Ammon's horn (tissue), 1 donor: ENCODE measurements at places on chromosomes 4 and X.

DNA sequence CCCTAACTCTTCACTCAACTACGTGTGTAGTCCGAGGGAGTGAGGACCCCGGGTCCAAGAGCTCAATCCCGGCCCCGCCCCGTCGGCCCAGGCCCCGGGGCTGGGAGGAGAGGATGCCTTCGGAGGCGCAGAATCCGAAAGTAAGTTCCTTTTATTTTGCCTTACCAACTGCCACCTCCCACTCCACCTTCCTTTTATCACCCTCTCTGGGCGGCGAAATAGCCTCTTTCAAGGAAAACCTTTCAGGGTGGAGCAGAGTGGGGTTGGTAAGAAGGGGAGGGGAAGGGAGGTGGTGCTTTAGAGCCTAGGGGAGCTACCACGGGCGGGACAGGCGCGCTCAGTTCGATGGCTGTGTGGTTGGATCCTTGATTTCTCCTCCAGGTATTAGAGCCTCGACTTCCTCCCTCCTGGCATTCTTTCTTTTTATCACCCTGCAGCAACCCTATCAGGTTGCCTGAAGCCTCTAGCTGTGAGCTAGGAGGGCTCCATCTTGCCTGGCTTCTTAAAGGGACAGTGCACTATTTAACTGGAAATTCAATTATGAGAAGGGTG is 191.2 kb downstream of the RRAGB start:
- peak; percentile 20 for DNase-seq

GRCh38 chr4:140238351-140239056 is 84.5 kb upstream of the MAML3 start:
- DNase-seq = peak; percentile 72

- DNase-seq = no peak
Observed at GRCh38 chr4:102564399-102565059, 63.4 kb downstream of the NFKB1 start.

DNA sequence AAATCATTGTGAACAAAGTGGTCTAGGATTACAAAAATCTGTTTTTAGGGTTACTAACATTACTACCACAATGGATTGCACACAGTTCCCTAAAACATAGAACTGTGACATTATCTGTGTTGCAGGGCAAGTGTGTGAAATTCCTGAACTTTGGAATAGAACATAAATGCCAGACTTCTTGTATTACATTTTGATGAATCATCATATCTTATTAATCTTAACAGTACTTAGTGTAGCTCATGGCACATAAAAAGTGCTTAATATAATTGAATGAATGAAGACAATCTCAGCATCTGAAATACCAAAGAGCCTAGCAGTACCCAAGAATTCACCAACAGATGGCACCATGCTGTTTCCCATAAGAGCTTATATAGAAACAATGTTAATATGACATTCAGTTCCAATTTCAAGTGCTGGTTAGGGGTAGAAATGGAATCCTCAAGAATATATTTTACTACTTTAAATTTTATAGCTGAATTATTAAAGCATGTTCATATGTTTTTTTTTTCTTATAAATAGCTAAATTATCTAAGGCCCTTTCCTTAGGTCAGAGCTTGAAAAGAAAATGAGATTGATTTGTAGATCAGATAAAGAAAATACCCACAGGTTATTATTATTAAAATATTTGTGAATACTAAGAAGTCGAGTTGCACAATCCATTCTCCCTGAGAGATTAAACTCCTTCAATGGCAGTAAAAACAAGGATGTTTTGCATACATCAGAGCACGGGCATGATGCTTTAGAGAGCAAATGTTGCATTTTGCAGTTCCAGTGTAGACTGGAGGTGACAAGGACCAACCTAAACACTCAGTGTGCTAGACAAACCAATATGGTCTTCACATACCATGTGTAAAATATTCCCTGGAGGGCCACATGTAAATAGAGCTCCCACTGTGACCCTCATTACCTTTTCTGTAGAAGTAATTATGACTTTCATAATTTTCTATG is 25.7 kb upstream of the SHISA3 start:
- peak; percentile 75 for DNase-seq

DNA sequence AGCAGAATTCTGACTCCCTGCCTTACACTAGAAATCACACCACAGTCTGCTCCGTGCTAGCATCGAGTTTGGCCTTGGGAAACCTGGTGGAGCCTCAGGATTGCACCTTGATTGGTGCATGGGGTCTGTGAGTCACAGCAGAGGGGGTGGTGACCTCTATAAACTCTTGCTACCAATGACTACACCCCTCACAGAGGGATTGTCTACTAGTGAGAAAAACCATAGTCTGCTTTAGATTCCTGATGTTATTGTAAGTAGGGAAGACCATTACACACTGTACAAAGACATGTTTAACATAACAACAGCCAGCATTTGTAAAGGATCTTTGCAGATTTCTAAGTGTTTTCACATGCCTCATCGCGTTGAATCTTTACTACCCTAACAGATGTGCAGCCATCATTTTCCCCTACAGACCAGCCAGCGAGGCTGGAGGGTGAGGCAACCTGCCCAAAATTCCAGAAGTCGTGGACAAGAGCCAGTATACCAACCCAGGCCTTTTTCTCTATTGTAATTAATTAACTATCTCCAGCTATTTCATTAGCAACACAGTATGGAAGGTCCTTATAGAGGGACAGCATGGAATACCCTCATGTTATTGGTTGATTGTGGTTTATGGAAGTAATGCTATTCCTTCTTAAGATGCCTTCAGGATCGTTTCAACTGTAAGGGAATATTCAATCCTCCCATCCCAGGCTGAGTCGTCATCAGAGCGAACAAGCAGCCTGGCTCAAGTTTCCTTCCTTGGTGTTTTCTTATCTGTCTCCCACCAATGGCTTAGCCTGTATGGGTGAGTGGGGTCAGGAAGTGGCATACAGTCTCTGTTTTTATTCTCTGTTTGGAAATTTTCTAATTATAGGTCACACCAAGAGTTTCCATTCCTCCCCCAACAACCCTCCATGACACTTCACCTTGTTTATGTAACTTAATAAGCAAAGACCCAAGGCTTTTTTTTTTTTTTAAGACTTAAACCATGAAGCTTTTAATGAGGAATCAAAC is 55.9 kb upstream of the KDR start:
- no peak for DNase-seq

DNA sequence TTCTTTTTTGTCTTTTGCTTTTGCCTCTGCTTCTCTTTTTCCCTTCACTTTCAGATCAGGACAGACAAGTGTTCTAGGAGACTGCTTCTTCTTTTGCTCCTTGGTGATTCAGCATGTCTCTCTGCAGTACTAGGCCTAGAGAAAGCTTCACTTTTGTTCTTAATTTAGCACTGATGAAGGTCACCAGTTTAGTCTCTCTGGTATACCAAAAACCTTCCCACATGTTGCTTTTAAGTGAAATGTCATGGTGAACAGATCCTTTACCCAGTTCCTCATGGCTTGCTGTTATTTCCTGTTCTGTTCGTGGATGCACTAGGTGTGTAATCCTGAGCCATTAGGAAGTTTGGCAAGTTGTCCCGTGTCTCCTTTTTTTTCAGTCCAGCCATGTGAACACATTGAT is 53.3 kb downstream of the NBDY start:
- DNase-seq = no peak

DNA sequence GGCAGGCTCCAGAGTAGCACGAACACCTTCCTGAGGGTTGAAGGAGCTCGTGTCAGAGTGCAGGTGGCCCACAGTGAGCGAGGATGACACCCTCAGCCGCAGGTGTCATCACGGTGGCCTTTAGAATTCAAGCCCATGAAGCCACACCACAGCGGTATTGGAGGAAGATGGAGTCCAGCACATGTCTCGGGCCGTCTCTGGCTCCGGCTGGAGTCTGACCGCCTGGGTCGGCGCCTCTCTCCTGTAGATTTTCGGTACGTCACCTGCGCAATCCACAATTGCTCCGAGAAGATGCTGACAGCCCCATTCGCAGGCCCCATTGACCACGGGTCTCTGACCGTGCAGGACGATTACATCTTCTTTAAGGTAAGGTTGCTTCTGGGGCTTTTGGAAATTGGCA is 229.4 kb upstream of the PSAPL1 start:
- no peak for DNase-seq

DNA sequence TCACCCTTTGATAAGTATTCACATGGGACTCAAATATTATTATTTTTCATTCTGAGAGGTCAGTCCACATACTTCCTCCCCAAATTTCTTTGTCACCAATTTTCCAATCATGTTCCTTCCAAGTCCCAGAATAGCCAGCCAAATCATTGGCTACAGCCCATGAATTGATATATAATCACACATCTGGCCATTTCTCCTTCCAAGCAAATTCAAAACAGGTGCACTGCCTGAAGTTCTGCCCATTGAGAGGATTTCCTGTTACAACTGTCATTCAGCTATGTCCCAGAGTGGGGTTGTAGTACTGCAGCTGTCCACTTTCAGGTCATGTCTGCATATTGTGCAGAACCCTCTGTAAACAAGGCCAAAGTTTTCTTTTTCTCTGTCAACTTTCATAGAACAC is 347.8 kb downstream of the GRID2 start:
- no peak for DNase-seq

GRCh38 chr4:185898413-185898812 is 86.4 kb upstream of the SORBS2 start:
- DNase-seq = no peak

DNA sequence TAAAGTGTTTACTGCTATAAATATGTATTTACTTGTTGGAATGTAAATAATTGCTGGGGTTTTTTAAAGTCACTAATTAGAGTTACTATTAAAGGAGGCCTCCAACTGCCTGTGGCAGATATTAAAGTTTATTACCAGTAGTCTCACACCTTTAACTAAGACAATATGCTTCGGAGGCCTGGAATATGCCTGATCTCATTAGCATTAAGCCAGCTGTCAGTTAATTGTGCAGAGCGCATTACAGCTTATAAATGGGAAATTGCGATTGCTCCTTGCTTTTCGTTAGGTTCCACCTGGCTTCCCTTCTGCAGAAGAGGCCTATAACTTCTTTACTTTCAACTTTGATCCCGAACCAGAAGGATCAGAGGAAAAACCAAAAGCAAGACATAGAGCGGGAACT is 41.3 kb downstream of the CC2D2A start:
- no peak for DNase-seq

- no peak for DNase-seq
Observed at GRCh38 chr4:73053974-73054480, 15.5 kb downstream of the COX18 start.

- DNase-seq = peak; percentile 32
Observed at GRCh38 chrX:14528629-14529289, 577 bp upstream of the GLRA2 start.

GRCh38 chr4:8211251-8211650 is 12.2 kb downstream of the SH3TC1 start:
- no peak for DNase-seq

DNA sequence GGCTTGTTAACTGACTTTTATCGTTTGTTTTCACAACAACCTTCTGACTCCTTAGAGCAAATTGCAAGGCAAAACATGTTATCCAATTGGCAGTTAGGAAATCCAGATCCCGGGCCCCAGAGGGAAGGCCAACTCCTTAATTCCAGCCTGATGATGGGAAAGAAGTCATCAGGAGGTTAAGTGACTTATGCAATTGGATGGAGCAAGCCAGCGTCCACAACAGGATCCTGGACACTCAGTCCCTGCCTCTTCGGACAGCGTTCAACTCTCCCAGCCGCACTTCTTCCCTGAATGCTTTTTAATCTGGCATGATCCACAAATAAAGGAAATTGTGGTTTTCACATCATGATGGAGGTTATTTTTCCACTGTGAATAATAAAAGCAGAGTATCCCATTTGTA is 310.1 kb downstream of the RAB28 start:
- no peak for DNase-seq

- no peak for DNase-seq
Observed at GRCh38 chr4:66840178-66840577, 705.1 kb downstream of the CENPC start.

DNA sequence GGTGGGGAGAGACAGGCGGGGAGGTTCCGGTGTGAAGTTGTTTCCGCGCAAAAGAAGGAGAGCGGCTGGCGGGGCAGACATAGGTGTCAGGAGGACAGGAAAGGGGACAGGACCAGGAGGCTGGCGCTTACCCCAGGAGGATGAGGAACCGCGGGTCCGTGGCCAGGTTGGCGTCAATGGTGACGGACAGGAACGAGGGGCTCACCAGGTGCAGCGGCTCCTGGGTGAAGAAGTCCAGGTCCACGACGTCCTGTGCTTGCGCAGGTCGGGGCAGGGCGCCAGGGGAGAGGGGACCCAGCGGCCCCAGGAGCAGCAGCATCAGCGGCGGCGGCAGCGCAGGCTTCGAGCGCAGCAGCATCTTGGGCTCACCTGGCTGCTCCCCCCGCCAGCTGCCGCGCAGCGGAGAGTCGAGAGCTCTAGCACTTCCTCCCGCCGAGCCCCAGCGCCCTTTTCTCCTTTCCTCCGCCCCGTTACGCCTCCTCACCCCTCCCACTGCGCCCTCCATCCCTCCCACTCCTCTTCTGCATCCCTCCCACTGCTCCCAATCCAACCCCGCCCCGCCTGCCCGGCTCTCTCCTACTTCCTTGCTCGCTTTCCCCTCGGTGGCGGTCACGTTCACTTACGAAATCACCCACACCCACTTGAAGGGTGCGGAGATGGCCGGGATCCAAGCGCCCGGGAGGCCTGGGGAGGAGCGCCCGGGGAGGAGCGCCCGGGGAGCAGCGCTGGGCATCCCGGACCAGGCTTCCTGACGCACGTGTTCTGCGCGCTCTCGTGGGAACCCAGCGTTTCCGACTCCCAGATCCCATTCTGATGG is at the start of gene HPSE:
TSS of gene HPSE (minus strand) at position 424 of the 817 bp plus-strand sequence. CDS start at position 358, 66 bp downstream.
- peak; percentile 63 for DNase-seq

DNA sequence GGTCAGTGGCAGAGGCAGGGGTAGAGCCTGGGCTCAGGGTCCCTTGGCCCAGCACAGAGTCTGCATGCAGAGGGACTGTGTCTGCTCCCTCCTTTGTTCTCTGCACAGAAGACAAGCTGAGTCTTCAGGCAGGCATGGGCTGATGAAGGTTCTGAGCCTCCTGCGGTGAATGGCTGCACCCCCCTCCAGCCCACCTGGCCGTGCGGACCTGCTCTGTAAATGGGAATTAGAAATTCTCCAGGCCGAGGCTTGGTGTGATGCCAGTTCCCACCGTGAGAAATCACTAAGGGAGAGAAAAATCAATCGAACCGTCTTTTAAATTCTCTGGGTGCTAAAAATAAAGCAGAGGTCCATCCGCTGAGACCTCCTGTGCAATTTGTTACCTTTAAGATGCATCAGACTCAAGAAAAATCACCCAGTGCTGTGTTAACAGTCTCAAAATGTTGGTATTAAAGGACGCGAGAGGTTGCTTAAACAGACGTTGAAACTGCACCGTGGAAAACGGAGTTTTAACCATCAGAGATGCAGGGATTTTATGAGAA is 96.0 kb downstream of the WFS1 start:
- no peak for DNase-seq

DNA sequence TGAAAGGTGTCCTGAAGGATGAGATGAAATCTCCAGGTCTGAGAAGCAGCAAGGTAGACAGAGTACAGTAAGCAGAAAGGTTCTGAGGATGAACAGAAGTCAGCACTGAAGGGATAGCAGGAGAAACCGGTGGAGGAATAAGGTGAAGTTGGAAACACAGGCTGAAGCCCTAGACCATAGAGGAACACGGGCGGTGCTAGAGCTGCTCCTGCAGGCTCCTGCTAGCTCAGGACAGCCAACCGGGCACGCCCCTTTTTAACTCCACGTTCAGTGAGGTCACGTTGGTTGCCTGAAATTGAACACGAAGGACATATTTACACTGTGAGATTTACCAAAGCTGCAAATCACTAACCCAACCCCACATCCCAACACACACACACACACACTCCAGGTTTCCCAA is 1886.4 kb upstream of the AGA start:
- no peak for DNase-seq

- no peak for DNase-seq
Observed at GRCh38 chr4:61596606-61597340, 396.6 kb downstream of the ADGRL3 start.

- DNase-seq = peak; percentile 77
Observed at GRCh38 chr4:139419388-139419914, 34.5 kb upstream of the RAB33B start.

- no peak for DNase-seq
Observed at GRCh38 chrX:55659931-55660330, 36.7 kb downstream of the FOXR2 start.
